ENCODE measurements at places on chromosomes 16 and 17.

DNA sequence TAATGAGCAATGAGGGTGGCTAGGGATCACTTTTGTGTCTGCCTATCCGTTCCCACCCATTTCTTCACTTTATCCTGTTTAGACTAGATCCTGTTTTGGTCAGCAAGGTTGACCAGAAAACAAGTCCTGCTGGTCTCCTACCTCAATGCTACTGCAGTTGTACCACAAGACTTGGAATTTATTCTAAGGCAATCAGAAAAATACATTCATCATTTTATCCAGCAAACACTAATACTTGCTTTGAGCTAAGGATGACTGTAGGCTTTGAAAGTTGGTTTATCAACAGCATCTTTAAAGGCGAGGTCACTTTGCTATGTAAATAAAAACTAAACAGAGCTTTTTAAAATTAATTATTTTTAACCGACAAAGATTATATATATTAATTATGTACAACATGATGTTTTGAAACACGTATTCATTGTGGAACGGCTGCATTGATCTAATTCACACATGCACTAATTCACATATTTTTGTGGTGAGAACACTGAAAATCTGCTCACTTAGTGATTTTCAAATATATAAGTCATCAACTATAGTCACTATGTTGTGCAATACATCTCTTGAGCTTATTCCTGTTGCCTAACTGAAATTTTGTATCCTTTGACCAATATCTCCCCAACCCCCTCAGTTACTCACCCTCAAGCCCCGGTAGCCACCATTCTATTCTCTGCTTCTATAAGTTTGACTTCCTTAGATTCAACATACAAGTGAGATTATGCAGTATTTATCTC is 125.9 kb upstream of the HS3ST3A1 start:
- no peak for DNase-seq

DNA sequence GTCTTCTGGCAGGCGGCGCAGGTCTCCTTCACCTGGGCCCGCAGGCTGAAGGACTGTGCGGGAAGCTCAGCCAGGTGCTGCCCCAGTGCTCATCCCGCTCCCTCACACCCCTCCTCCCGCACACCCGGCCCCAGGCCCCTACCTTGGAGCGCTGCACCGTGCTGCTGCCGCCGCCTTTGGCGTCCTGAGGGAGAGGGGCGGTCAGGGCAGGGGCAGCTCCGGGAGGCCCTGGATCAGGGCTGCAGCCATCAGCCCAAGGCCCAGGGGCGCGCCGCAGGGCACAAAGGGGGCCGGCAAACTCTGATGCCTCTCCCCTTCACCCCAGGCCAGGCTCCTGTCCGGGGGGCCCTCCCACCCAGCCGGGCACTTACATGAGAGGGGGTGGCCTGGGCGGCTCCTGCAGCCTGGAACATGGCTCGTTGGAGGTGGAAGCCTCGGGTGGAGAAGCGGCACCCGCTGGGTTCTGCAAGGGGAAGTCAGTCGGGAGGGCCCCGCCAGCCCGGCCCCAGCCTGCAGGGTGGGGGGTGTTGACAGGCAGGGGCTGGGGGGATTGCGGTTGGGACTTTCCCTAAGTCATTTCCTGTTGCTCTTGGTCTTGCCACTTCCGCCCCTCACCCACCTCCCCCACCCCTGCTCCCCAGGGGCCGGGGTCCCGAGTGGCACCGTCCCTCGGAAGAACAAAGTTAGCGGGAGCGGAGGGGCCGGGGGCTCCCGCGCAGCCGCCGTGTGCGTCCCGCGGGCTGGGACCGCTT is 863 bp downstream of the LIMD2 start:
- DNase-seq, result peak; percentile 53

DNA sequence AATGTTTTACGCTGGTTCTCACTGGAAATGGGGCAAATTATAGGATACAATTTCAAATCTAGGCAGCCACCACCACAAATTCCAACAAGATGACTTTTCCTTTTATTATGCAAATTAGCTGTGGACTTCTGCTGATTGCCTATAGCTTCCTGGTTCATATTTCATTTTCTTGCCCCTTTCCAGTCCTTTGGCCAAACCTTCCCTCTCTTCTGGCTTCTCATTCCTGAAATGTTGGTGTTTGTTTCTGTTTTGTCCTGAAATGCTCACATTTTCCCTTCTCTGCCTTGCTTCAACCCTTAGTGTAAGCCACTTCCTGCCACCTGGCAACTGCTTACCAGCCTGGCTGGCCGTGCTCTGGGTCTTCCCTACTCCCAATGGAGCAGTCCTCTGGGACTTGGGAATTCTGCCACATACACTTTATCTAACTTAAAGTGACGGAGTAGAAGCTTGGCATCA is 14.0 kb downstream of the PRSS54 start:
- DNase-seq, result no peak

DNA sequence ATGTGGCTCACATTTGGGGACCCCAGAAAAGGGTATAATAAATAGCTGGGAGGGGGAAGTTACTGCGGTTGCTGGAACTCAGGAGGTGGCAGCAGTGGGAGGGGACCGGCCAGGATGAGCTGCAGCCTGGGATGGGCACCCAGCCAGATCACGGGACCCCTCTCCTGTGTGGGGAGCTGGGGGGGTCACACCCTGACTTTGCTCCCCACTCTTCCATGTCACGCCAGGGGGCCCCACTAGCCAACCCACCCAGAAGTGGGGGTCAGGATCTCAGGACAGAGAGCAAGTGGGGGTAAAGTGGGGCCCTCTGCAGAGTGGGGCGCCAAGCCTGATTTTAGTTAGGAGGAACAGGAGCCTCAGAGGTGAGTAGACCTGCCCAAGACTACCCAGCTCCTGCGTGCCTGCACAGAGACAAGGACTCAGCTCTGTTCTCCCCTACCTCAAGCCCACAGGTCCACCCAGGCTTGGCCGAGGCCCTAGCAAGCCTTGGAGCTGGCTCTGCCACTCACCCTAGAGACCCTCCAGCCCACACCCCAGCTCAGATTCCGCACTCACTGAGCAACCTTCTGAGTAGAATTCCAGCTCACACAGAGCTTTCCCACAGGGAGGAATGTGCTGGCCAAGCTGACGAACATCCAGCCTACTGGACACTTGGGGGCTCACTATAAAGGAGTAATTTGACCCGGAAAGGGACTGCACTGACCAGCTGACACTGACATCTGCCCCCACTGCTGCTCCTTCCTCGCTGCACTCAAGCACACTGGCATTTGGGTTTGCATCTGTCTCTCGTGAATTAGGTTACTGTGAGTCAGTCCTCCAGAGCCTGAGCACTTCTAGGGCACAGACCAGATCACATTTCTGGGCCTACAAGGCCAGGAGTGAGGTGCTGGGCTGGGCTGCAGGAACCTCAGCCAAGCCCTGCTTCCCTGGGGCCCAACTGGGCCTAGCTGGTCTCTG is 310.1 kb downstream of the C16orf95 start:
- no peak for DNase-seq

- no peak for DNase-seq
Observed at GRCh38 chr17:43830510-43831140, 2.3 kb downstream of the MPP3 start.

DNA sequence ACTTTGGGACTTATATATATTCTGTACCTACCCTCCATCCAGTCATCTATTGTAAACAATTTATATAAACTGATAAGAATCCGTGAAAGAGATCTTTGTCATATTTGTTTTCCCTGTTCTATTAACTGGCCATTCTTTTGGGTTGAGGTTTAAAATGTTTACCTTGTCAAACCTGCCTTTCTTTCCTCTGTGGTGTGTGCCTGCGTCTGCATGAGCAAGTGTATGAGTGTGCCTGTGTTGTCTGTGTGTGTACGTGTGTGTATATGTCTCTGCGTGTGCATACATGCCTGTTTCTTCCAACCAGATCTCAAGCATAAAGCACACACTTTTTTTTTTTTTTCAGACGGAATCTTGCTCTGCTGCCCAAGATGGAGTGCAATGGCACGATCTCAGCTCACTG is 201.5 kb downstream of the C16orf95 start:
- DNase-seq, result no peak

DNA sequence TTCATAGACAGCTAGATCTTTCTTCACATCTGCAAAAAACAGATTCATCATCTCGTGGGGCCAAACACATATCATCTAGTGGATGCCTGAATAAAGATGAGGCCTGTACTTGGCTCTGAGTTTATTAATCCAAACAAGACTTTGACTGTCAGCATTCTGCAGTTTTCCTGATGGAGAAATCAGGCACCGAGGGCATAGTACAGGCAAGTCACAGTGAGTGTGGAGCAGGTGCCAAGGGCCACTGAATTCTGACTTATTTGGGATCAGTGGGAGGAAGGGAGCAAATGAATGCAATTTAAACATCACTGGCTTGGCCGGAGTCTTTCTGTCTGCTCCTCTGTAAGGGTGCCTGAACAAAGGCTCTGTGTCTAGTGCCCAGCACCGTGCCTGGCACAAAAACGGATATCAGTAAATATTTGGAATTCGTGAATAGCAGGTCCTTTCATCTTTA is 975 bp downstream of the CFAP20 start:
- no peak for DNase-seq

- DNase-seq, result no peak
Observed at GRCh38 chr17:73474370-73474988, 162.7 kb upstream of the CDC42EP4 start.

- no peak for DNase-seq
Observed at GRCh38 chr17:77352996-77353395, 212.2 kb downstream of the SEC14L1 start.

DNA sequence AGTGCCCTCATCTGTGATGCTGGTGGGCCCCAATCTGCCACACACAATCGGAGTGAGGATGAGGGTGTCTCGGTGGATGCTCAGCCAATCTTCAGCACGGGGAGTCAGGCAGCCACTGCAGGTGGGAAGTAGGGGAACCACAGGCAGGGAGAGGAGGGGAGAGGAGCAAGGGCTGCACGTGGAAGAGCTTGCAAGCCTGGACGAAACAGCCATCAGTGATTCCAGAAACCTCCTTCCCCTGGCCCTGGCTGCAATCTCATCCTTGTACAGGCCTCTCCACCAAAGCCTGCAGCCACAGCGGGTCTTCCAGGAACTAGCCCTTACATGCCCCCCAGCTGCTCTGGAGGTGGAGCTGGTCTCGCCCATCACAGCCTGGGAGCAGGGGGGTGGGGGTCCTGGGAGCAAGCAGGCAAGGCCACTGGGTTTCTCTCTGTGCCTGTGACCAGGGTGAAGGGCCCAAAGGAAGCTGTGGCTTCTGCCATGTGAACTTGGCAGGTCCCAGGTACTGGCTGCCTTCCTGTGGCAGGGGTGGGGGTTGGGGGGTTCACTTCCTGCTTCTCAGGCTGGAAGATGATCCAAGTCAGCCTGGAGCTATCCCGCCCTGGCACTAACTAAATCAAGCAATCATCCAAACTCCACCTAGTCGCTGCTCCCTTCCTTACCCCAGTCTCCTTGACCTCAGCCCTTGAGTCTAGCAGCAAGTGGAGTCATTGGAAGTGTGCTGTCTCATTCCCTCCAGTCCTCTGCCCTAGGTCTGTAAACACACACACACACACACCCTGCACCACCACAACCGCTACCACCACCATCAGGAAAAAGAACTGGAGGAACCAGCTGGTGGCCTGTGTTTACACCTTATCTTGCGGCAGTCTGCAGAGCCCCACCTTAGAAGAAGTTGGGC is 29.4 kb upstream of the MLKL start:
- no peak for DNase-seq

DNA sequence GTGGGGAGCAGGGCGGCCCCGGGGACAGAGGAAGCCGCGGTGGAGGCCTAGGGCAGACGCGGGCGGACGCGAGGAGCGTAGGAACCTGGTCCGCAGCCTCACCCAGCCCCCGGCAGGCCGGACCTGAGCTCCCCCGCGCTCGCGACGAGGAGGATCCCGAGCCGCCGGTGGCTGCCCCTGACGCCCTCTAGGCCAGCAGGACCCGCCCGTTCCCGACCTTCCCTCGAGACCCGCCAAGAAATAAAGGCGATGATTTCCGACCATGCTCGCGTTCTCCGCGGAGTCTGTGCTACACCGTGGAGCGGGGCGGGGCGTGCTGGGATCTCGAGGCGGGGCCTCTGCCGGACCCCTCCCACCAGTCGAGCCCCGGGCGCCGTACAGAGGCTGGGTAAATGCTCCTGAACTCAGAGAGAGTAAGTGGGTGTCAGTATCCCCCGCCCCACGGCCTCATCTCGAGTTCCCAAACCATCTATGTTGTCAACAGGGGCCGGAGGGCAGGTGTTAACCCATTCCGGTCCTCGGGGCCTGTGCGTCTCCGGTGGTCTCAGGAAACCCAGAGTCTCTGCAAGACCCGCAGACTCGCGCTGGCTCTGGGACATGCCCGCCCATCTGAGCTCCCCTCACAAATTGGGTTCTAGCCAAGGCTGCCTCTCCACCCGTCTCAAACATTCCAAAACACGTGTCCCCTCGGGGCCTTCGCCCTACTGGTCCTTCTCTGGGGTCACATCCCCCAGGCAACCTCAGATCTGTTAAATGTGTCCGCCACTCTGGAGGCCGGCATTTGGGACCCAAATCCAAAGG is 13.7 kb downstream of the SYCE1L start:
- DNase-seq, result peak; percentile 89

DNA sequence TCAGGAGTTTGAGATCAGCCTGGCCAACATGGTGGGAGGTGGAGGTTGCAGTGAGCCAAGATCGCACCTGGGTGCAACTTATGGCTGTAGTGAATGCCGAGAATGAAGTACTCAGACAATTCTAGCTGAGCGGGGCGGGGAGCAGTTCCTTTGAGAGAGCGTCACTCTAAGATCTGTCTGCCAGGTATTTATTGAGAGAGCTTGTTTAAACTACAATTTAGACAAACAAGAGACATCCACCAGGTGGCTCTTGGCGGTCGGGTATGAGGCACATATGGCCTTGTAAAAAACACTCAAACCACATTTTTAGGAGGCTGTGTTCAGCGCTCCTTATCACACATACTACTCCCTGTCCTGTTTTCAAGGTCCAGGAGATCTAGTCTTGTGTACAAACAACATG is 40.6 kb upstream of the CDH1 start:
- DNase-seq, result no peak

DNA sequence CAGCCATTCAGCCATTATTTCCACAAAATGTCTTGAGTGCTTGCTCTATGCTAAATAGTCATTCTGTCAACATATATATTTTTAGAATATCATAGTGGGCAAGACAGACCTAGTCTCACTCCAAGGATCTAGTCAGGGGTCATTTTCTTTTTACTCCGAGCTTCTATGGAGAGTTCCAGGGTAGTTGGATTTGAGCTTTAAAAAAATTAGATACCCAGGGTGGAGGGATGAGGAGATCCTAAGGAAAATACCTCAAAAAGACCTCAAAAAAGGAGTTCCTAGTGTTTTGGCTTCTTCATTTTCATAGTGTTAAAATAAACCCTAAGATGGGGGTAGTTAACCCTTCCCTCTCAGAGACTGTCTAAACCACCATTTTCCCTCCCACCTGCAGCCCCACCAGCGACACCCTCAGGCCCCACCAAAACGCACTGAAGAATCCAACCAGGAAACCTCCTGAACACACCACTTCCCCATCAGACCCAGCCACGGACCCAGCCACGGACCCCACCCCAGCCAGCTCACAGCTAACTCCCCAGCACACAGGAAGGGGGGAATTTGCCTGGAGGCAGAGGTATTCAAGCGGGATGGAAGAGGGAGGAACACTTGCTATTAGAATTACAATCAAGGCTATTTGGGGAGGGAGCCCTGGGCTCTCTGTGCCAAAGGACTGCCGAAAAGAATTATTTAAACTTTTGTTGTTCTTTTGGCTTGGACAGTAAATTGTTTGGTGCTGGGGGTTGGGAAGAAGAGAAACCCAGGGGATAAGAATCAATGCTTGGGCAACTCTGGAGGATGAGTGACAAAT is 2.2 kb downstream of the ETV4 start:
- DNase-seq, result no peak

GRCh38 chr17:58991718-58992331 is 114.9 kb downstream of the TRIM37 start:
- DNase-seq, result no peak

Data from D341Med (cell line).